ENCODE measurements at places on chromosomes 3 and 15. TPM values are rescaled to one million over a fixed set of nuclear protein-coding genes. Genes with fewer than 3 reads are reported as not detected.

DNA sequence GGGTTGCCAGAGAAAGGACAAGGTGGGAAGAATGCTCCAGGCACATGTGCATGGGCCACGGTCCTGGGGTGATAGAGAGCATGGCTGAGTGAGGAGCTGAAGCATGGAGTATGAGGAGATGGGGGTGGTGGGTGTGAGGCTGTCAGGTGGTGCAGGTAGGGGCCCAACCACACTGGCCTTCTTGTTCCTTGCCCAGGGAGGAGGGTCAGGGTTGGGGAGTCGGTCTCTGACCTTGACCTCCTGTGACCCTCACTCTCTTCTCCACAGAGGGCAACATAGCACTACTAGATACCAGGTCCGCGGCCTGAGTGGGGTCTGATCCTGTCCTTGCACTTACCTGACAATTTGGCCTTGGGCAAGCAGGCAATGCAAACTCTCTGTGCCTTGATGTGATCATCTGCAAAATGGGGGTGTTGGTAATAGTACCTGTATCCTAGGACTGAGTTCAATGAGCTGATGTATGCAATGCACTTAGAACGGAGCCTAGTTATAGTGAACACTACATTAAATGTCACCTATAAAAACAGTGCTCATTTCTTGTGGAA is 75.2 kb downstream of the EEFSEC start:
- no peak overlapping the region for H3K27ac ChIP-seq
- H3K36me3 ChIP-seq = no peaks in the 10 kb centered on the region
- no peaks in the 10 kb centered on the region for H3K27me3 ChIP-seq
- no peak for DNase-seq

- H3K4me3 ChIP-seq = no peak overlapping the region
- H3K27me3 ChIP-seq = no peaks in the 10 kb centered on the region
- H3K27ac ChIP-seq = no peak overlapping the region
- no peaks in the 10 kb centered on the region for H3K36me3 ChIP-seq
Observed at GRCh38 chr3:96266395-96267190, 547.8 kb upstream of the EPHA6 start.

GRCh38 chr3:120192579-120192978 is 92.4 kb downstream of the GPR156 start:
- no peak overlapping the region for H3K4me3 ChIP-seq
- no peaks in the 10 kb centered on the region for H3K36me3 ChIP-seq
- H3K4me1 ChIP-seq = no peaks in the 10 kb centered on the region
- no peak overlapping the region for H3K27ac ChIP-seq
- no peak for DNase-seq

GRCh38 chr15:38905632-38906031 is 341.0 kb upstream of the RASGRP1 start:
- no peaks in the 10 kb centered on the region for H3K36me3 ChIP-seq
- no peaks in the 10 kb centered on the region for H3K27me3 ChIP-seq
- no peaks in the 10 kb centered on the region for H3K4me1 ChIP-seq
- no peak overlapping the region for H3K27ac ChIP-seq
- H3K4me3 ChIP-seq = no peak overlapping the region
- DNase-seq = peak; percentile 32

- no peaks in the 10 kb centered on the region for H3K27me3 ChIP-seq
- no peaks in the 10 kb centered on the region for H3K4me1 ChIP-seq
- DNase-seq = no peak
- no peak overlapping the region for H3K27ac ChIP-seq
Observed at GRCh38 chr3:64174328-64174727, 50.9 kb downstream of the PRICKLE2 start.

GRCh38 chr3:184282941-184283340 is 7.1 kb downstream of the ECE2 start:
- H3K27me3 ChIP-seq = peaks cover 14% of the 10 kb centered on the region
- H3K27ac ChIP-seq = no peak overlapping the region
- no peak for DNase-seq
- H3K36me3 ChIP-seq = no peaks in the 10 kb centered on the region
- no peak overlapping the region for H3K4me3 ChIP-seq

GRCh38 chr3:30347679-30348216 is 258.7 kb upstream of the TGFBR2 start:
- H3K4me1 ChIP-seq = peaks cover 10% of the 10 kb centered on the region
- peak; percentile 94 for DNase-seq
- H3K36me3 ChIP-seq = no peaks in the 10 kb centered on the region
- H3K4me3 ChIP-seq = no peak overlapping the region

DNA sequence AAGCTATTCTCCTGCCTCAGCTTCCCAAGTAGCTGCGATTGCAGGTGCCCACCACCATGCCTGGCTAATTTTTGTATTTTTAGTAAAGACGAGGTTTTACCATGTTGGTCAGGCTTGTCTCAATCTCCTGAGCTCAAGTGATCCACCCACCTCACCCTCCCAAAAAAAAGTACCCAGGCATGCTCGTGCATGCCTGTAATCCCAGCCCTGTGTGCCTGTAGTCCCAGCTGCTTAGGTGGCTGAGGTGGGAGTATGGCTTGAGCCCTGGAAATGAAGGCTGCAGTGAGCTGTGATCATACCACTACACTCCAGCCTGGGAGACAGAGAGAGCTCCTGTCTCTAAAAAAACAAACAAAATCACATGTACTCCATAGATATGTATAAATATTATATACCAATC is 176.5 kb downstream of the SOX2 start:
- H3K36me3 ChIP-seq = no peaks in the 10 kb centered on the region
- no peaks in the 10 kb centered on the region for H3K4me1 ChIP-seq
- no peak for DNase-seq
- H3K27ac ChIP-seq = no peak overlapping the region
- H3K27me3 ChIP-seq = no peaks in the 10 kb centered on the region
- no peak overlapping the region for H3K4me3 ChIP-seq

DNA sequence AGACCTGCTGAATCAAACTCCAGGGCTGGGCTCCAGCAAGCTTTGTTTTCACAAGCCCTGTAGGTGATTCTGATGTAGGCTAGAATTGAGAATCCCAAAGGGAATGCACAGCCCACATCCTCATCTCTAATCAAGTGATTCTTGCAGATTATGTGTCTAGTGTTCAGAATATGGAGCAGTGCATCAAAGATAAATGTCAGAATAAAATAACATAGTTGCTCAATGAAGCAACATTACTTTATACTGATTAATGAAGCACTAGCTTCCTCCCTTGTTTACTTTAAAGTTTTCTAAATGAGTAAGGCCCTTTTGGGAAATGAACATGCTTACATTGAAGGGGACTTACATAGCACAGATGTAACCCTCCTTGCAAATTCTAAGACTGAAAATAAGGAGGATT is 39.2 kb downstream of the NUP210 start:
- no peak overlapping the region for H3K4me3 ChIP-seq
- no peak overlapping the region for H3K27ac ChIP-seq
- H3K36me3 ChIP-seq = no peaks in the 10 kb centered on the region
- no peaks in the 10 kb centered on the region for H3K27me3 ChIP-seq
- DNase-seq = no peak

Gene SPINK8
- not detected for total RNA-seq

Gene TTLL13
- total RNA-seq = not detected

Gene CCDC9B
- 38.0 TPM for total RNA-seq
